ENCODE measurements at places on chromosomes 7 and 10.

DNA sequence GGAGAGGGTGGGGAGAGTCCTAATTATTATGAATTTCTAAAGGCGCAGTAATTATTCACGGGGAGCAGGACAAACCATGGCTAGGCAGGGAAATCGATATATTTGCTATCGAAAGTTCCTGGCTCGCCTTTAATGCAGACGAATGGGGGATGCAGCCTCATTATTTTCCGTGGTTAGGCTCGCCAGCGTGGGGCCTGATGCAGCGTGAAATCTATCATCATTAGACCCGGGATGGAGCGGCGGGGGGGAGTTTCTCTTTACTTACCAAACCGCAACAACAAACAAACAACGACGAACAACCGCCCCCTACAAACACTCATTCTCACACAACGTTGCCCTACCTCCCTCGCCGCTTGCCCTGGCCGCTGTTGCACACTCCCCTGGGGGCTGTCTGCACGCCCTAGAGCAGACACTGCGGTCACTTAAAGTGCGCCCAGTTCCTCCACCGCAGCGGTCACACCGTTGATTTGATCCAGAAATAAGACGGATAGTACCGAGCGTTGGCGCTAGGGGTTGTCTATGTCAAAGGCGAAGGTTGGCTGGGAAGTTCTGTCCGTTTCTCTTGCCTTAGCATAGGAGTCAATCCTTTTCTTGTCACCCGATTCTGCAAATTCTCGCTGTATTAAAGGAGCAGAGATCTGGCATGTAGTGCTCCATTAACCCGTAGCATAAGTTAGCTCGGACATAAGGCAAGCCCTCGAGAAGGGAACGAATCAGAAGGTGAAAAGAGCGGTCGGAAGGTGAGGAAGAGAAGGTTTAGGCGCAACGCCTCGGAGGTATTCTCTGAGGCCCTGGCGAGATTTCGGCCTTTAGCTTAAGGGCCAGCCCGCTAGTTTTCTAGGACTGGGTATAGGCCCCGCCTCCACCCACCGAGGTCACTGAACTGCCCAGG is 10.4 kb downstream of the NXPH1 start:
- DNase-seq: no peak

GRCh38 chr7:129989466-129989865 is 36.7 kb upstream of the UBE2H start:
- DNase-seq: peak; percentile 14

GRCh38 chr7:131546583-131547141 is 9.8 kb downstream of the PODXL start:
- DNase-seq: peak; percentile 16

DNA sequence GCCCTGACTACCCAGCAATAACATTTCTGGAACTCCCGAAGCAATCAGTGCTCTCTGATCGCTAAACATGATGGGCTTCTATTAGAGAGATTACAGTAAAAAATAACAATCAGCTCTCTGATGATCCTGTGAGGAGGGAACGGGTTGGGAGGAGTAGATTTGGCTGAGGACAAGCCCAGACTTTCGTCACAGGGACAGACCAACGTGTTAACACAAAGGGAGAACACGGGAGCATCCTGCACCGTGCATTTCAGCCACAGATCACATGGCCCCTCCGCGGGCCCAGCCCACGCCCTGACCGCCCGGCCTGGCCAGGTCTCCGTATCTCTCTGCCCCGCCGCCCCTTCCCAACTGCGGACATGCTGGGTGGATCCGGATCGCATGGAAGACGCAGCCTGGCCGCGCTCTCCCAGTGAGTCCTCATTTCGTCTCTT is 95.0 kb upstream of the AGBL3 start:
- DNase-seq: no peak

GRCh38 chr10:88232983-88233543 is 350.1 kb downstream of the RNLS start:
- DNase-seq: no peak

GRCh38 chr7:102097601-102098161 is 189.0 kb upstream of the SH2B2 start:
- DNase-seq: no peak

GRCh38 chr7:15851201-15851600 is 164.7 kb upstream of the MEOX2 start:
- DNase-seq: no peak

GRCh38 chr10:114499630-114500190 is 95.4 kb upstream of the AFAP1L2 start:
- peak; percentile 57 for DNase-seq

DNA sequence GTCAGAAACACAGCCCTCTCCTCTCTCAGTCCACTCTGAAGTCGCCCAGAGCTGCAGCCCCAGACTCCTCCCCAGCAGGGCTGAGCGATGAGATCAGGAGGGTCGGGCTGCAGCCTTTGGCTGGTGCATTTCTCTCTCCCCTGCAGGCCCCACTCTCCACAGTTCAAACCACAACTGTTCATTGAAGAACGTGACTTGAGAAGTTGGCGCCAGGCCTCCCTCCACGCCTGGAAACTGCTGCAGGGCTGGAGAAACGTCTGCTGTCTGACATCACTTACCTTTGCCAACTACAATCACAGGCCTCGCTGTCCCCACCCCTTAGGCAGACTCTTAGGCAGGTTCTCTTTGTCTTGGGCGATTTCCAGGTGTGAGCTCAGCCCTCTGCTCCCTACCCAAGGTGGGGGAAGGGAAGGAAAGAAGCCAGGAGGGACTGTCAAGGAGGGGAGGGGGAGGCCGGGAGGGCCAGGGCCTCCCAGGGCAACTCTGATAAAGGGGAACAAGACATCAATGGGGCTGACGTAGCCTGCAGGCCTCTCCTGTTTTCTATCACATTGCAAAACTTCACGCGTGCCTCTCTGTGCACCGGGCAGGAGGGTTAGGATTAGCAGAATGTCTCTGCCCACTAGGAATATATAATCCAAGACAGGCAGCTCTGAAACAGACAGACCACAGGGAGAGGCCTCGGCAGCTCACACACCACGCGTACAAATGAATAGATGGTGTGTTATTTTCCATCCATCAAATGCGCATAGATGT is 32.7 kb downstream of the CALML5 start:
- DNase-seq: no peak

DNA sequence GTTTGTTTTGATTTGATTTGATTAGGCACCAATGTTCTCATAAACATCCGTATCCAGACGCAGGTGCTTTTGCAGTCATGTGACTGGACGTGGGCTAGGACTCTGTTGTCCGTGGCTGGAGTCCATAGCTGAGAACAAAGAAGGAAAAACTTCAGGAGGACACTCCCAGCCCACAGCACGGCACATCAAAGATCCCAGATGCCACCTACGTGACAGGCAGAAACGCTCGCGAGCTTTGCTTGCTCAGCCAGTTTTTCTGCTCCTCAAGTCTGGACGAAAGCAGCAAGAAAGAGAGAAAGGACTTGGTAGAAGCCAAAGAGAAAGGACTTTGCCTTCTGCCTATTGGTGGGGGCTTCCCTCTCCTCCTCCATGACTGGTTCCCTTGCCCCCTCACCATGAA is 6.9 kb upstream of the ZKSCAN1 start:
- no peak for DNase-seq

DNA sequence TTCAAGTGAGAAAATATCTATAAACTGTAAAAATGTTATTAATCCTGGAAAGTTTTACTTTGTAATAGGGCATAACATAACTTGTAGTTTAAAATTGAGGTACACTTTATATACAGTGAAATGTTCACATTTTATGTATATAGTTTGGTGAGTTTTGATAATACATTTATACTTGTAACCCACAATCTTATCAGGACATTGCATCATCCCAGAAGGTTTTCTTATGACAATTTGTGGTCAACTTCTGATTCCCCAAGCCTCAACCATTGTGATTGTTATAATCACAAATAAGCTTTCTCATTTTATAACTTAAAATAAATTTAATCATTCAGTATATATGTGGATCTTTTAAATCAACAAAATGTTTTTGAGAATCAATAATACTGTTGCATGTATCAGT is 151.1 kb downstream of the TFPI2 start:
- DNase-seq: no peak

DNA sequence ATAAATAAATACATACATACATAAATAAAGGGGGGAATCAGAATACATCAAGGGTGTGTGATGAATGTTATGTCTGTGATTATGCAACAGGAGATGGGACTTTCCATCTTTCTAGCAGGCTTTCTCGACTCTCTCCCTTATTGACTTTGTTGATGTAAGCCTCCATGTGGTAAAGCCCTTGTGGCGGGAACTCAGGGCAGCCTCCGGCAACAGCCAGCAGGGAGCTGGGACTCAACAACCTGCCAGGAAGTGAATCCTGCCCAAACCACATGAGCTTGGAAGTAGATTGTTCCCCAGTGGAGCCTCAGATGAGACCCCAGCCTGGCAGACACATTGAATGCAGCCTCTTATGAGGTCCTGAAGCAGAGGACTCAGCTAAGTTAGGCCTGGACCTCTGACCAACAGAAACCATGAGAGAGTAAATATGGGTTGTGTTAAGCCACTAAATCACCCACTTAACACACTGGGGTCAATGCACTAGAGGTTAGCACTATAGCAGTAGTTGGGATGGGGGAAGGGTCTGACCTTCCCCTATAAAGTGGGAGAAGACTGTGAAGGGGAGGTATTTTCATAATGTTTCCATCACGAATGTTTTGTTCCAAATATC is 104.0 kb downstream of the JCAD start:
- no peak for DNase-seq

- DNase-seq: no peak
Observed at GRCh38 chr10:28586176-28586575, 53.3 kb downstream of the WAC start.

GRCh38 chr7:33805630-33806233 is 99.6 kb upstream of the BMPER start:
- DNase-seq: no peak

DNA sequence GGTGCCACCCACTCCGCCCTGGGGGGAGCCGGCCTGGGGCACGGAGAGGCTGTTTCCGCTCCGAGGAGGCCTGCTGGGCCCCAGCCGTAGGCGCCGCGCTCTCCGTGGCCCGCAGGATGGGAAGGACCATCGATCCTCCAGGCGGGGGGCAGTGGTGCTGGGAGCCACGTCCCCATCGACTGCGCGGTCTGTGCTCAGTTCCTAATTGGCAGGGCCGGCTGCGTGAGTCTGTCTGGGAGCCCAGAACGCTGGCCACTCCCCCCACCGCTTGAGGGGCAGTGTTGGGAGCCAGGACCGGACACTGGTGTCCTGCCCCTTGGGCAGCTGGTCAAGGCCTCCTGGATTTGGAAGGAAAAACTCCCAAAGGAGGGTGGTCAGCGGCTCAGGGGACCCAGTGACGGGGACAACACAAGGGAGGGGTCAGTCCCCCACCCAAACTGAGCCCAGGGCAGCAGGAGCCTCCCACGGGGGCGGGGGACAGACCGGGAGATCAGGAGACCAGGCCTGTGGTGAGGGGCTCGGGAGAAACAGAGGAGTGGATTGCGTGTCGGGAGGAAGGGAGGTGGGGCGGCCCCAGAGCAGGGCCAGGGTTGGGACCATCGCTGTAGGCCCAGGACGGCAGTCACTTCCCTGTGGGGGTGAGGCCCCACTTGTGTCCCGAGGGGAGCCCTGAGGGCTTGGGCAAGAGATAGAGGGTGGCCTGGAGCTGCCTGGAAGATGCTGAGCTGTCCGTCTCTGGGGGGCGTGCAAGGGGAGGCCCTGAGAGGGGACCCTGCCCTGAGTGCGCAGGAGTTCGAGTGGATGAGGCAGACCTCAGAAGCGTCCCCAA is 89.0 kb downstream of the UNCX start:
- DNase-seq: no peak

- DNase-seq: no peak
Observed at GRCh38 chr7:71665716-71666115, 533.8 kb downstream of the GALNT17 start.

DNA sequence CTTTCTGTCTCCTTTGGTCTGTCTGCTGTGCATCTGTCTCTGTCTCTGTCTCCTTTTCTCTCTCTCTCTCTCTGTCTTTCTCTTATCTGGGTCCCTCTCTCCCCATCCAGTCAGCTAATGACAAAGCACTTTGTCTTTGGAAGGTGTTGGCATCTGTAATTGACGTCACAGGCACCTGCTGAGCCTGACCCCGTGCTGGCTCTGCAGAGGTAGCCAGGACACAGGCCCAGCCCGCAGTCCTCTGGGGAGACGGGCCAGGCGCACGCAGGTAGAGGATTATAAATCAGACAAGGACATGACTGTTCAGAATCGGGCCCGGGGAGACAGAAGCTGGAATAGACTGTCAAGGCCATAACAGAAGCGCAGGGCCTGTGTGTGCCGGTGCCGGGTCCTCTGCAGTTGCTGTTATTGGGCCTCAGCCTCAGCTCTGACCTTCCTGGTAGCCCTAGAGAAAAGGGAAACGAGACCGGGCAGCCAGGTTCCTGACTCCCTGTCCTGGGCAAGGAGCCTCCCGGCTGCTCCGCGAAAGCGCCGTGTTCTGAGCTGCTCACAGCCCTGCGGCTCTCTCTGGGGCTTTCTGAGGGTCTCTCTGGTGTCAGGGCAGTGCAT is 10.7 kb upstream of the PSMG3 start:
- DNase-seq: no peak

DNA sequence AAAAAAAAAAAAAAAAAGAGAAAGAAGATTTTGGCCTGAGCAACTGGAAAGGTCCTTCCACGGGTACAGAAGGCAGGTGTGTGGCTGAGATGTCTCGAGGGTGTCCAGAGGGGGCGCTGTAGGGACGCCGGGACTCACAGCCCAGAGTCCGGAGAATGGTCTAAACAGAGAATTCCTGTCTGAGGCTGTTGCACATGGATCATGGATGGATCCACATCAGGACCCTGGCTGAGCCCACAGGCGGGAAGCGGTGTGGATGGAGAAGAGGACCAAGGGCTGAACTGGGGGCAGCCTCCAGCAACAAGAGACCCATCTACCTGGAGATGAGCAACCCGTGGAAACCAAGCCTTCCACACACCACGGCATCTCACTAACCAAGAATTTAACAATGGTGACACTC is 55.0 kb downstream of the PKD1L1 start:
- no peak for DNase-seq

DNA sequence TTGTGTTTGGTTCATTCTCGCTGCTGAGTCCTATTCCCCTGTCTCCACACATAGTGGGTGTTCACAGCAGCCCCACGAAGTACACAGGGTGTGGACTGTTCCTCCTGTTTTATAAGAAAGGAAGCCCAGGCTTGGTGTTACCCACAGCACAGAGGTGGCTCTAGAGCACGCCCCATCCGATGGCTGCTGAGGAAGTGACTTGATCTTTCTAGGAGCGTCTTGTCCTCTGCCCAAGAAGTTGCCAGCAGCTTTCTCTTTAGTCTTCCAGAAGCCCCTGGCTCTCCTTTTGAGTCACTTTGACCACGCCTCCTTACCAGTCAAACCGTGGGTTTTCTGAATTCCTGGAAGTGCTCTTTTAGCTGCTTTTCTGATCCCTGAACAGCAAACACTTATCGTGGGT is 94.0 kb downstream of the GRK5 start:
- DNase-seq: peak; percentile 33
